Stimulated activated CD8-positive, alpha-beta memory T cell treated with anti-CD3 and anti-CD28 coated beads, Interleukin-7, amount 100 ng/mL, for 1 hour (primary cell): ENCODE measurements at places on chromosomes 4 and X.

DNA sequence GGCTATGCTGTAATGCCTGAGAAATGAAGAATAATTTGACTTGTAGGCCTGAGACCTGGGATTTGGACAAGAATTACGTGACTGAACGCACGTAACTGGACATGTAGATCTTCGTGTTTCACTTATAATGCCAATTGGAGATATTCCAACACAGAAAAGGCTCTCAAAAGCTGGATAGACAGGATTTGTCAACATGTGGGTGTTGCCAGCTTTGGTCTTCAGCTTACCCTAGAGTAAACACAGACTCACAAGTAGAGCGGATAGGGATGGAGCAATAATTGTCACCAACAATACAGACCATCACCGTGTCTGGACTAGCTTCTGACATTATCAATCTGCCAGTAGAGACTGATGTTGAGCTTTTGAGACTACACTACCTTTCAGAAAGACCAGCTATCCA, 1511.0 kb upstream of the ADGRL3 start:
- no peak for DNase-seq

- no peak for DNase-seq
Observed at GRCh38 chr4:93831716-93832496, 3.4 kb downstream of the ATOH1 start.

DNA sequence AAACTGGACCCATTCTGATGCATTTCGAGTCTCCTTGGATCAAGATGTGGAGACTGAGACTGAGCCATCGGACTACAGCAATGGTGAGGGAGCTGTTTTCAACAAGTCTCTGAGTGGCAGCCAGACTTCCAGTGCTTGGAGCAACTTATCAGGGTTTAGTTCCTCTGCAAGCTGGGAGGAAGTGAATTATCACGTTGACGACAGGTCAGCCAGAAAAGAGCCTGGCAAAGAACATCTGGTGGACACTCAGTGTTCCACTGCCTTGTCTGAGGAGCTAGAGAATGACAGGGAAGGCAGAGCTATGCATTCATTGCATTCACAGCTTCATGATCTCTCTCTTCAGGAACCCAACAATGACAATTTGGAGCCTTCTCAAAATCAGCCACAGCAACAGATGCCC, 84.8 kb downstream of the NEUROG2 start:
- DNase-seq: no peak

GRCh38 chr4:40587826-40588225, 41.8 kb downstream of the RBM47 start:
- DNase-seq: no peak

- DNase-seq: no peak
Observed at GRCh38 chr4:83964996-83965541, 429.2 kb downstream of the GPAT3 start.

- no peak for DNase-seq
Observed at GRCh38 chr4:127469542-127469941, 163.2 kb upstream of the INTU start.

DNA sequence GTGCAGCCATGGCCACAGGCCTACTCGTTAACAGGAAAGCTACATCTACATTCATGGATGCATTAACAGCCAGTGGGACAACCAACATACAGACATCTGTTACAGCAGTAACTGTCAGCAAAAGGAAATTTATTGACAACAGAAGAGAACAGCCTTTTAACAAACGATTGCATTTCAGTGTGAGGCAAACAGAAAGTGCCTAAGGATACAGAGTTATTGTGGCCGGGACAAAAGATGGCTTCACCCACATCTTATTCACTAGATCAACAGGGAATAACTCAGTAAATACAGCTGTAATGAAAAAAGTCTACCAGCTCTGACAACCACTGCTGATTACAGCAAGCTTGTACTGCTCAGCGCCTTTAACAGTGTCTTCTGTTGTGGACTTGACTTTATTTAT, 61.5 kb upstream of the TBL1X start:
- DNase-seq: no peak

- DNase-seq: no peak
Observed at GRCh38 chr4:115675719-115676118, 562.3 kb upstream of the NDST4 start.

DNA sequence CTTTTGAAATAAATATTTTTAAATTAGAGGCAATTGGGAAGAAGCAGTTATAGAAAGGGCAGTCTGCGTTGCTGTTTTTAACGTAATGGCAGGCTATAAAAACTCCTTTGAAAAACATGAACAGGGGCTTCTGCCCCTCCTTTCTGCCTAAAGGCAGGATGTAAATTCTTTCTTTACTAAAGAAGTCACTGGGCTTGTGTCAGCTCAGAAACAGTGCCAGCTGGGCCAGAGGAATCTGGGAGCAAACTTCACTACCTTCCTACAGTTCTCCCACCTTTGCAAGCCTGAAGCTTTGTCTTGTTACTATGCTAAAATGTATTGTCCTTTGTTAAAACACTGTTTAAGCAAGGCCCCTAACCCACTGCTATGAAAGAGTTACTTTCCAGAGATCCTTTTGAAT, 1664.8 kb downstream of the RPA4 start:
- DNase-seq: no peak

DNA sequence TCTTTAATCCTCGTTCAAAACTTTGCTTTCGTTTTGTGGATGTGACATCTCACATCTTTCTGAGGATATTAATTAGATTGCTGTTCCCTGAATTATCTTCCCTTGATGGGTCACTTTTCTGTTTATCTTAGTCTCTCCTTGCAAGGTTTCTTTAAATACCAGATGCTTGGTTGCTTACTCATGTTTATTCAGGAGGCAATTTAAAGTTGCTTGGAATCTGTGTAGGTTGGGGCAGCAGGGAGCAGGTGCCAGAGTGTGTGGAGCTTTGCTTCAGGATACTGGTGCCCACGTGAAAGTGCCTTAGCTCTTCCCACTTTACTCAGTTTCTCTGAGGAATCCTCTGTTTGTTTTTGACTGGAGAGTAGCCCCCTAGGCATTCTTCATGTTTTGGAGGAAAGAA, 24.0 kb downstream of the ANAPC4 start:
- no peak for DNase-seq

DNA sequence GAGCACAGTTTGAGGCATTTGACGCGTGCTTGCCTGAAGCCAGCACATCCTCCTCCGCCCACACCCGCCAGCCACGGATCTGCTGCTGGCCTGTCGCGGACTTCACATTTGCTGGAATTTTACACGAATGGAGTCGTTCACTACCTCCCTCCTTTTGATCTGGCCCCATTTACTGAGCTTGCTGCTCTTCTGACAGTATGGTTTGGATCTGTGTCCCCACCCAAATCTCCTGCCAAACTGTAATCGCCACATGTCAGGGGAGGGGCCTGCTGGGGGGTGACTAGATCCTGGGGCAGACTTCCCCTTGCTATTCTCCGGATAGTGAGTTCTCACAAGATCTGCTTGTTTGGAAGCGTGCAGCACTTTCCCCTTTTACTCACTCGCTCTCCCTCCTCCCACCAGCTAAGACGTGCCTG, 19.9 kb upstream of the CPLX1 start:
- no peak for DNase-seq

GRCh38 chr4:186105647-186106321, 1.3 kb downstream of the FAM149A start:
- no peak for DNase-seq

DNA sequence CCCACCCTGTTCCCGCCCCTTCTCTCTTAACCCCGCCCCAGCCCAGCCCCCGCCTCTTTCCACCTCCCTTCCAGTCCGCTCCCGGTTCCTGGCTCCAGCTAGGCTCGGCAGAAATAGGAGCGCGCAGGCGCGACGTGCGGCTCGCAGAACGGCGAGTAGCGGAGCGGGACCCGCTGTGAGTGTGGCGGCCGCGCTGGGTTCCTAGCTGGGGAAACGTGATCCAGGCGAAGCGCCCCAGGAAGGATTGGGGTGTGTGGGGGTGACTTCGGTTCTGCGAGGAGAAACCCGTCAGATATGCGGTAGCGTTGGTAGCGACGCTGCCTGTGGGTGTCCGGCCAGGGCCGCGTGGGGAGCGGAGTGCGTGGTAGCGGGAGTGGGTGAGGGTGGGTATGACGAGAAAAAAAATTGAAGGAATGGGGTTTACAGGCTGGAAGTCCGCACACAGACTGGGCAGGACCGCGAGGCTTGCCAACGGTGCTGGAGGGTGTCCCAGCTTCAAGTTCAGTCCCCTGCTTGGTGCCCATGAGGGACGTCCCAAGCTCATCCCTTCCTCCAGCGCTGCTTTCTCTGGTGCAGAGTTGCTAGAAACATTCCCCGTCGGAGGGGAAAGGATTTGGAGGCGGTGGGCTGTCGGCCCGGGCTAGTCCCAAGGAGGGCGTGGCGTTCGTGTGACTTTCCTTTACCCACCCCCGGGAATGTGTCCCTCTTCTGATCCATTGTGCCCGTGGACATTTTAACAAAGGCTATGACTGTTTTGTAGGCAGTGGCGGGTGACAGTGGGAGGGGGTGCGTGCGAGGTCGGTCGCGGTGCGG, at the start of gene PRRG1:
PRRG1 (plus strand) TSS at position 144 of the 813 bp plus-strand sequence. CDS start 56,886 bp downstream, outside the sequence.
- no peak for DNase-seq

- no peak for DNase-seq
Observed at GRCh38 chrX:42247241-42247640, 323.9 kb upstream of the CASK start.

GRCh38 chrX:13276991-13277390, 42.9 kb downstream of the ATXN3L start:
- DNase-seq: no peak

- no peak for DNase-seq
Observed at GRCh38 chr4:16544251-16544721, 318.0 kb upstream of the TAPT1 start.

DNA sequence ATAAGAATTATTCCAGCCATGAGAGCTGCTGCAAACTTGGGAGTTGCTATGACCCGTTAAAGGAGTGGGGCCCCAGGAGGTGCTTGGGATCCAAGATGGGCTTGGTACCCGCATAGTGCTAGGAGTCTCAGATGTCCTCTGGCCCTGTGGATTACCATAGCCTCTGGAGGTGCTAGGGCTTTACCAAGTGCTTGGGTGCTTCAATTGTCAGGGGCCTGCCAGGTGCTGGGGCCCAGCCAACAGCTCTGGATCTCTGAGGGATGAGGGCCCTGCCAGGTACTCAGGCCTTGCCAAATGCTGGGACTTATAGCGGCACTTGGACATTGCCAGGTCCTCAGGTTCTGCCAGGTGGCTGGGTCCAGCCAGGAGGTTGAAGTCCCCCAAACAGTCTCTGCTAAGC, 32.0 kb upstream of the USP51 start:
- no peak for DNase-seq

GRCh38 chrX:114999906-115000305, 17.5 kb downstream of the IL13RA2 start:
- no peak for DNase-seq

GRCh38 chrX:155968326-155968661, 29.2 kb upstream of the IL9R start:
- no peak for DNase-seq

DNA sequence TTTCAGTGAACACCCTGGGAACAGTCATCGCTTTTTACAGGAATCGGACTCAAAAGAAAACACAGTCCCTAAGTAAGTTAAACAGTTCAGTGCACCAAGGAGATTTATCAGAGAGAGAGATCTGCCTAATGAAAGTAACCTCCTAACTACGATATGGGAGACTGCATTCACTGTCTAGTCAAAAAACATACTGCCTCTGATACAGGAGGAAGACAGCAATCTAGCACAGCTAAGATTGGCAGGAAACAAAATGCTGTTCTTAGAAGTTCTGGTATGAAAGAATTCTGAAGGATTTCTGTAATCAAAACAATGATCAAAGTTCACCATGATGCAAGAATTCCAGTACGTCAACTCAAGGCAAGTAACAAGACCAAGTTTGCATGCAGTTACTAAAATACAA, 92.8 kb downstream of the MAML3 start:
- DNase-seq: no peak

DNA sequence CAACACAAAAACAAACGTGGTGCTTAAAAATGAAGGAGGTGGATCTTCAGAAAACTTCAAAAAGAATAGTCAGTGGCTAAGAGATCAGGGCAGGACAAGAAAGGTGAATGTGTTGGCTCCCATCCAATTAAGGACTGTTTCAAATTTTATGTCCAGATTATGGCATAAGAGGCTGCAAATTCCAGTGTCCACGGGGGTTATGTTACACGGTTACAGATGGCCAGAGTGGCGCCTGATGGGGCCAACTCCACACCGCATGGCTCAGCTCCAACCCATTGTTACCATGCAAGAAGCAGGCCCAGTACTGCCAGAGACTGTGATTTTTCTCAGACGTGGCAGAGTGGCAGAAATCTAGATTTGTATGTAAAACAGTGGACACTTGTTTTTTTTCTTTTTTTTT, 168.4 kb upstream of the TENM3 start:
- DNase-seq: no peak

- no peak for DNase-seq
Observed at GRCh38 chr4:128227991-128228571, 59.5 kb downstream of the PGRMC2 start.

DNA sequence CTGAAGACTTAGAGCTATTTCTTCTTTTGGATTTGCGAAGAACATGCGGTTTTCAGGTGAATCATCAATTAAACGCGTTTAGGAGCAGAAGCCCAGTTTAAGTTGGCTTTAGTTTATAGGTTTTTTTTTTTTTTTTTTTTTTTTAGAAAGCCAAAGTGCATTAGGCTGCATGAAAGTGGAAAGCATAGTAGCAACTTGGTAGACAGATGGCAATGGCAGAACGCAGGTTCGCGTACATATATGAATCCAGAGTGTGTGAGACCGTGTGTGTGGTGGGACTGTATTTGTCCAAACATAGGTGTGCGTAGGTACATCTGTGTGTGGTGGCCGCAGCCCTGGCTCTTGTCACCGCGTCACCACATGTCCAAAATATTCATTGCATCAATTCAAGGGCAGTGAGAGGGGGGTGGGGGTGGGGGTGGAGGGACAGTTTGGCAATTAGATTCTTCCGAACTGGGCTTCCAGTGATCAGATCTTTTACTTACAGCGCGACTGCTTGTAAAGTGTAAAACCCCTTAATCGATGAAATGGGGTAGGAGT, 901 bp downstream of the JADE1 start:
- DNase-seq: no peak

GRCh38 chr4:89708903-89709421, 128.0 kb downstream of the SNCA start:
- DNase-seq: no peak

DNA sequence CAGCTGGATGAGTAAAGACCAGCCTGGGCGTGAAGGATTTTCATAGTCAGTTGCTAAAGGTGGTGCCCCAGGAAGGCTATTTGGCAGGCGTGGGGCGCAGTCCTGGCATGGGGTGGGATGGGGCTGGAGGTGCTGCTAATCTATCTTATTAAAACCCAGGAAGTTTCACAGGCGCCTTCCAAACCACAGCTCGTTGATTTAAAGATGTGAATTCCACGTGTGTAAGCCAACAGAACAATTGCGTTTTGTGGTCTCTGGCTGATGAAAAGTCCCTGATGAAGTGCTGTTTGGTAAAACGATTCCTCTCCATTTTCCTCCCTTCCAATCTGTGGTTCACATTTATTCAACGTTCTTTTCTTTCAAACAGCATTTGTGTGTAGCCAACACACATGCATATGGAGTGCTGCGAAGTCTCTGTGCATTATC, 105.0 kb downstream of the TBL1X start:
- no peak for DNase-seq
